ENCODE measurements at places on chromosomes 7 and 10.

GRCh38 chr10:58897236-58897635, 279.2 kb upstream of the PHYHIPL start:
- no peak for DNase-seq

- no peak for DNase-seq
These were observed 26.5 kb upstream of the TMEM248 start for GRCh38 chr7:66894463-66895080.

DNA sequence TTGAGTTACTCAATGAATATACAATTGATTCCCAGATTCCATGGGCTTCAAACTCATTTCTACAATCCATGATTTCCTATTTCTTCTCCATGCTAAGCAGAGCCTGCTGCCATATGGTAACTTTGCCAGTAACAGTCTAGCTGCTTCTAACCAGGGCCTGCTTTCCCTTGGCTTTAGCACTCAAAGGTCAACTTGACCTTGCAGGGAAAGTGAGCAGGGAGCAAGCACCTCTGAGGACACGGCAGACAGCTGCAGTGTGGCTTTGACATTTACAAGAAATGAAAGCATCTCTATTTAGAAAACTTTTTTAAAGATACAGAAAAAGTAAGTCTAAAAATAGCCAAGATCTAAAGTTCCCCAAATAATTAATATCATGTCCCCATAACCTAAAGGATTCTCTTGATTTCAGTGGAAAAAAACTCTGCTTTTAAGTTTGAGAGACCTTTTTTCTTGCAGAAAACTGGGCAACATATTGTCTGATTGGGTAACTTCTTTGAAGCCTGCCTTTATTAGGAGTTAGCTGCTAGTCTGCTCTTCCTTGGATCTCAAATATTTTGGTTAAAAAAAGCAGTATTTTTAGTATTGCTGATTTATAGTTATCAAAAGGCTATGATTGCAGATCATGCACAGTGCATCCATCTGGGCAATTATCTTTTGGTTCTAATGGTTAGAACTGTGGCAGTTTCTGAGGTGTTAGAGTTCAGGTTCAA, 257.9 kb downstream of the AHR start:
- DNase-seq: no peak

DNA sequence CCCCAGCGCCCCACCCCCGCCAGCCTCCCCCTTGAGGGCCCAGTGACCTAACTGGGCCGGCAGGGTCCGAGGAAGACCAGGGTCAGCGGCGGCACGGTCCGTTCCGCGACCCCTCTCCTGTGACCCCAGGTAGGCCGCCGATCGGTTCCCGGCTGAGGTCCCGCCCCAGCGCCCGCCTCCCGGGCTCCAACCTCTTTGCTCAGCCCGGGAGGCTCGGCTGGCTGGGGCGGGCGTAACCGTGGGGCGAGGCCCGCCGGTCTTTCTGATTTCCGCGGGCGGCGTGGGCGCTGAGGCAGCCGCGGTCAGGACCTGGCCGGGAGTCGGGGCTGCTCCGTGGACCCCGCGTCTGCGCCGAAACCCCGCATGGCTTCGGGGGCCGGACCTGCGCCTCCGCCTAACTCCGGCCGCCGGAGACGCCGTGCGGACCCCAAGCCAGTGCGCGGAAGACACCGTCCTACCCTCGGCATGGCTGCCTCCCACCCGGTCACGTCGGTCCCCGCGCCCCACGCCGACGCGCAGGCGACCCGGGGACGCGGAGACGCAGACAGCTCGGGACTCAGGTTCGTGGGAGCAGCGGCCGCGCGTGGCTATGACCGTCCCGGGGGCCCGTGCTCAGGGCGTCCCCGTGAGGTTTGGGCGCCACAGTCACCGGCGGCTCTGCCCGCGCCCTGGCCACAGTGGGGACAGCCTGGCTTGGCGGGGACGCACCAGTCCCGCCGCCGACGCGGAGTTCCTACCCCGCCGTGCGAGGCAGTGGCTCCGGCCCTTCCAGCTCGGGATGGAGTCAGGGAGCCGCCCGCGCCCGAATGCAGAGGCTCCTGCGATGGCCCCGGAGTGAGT, 1.0 kb upstream of the VENTX start:
- no peak for DNase-seq

- DNase-seq: no peak
These were observed 32.9 kb downstream of the TLX1 start for GRCh38 chr10:101164020-101164419.

GRCh38 chr10:109587366-109587765, 335.9 kb downstream of the XPNPEP1 start:
- no peak for DNase-seq

- no peak for DNase-seq
These were observed 8.9 kb downstream of the AGFG2 start for GRCh38 chr7:100547872-100548271.

DNA sequence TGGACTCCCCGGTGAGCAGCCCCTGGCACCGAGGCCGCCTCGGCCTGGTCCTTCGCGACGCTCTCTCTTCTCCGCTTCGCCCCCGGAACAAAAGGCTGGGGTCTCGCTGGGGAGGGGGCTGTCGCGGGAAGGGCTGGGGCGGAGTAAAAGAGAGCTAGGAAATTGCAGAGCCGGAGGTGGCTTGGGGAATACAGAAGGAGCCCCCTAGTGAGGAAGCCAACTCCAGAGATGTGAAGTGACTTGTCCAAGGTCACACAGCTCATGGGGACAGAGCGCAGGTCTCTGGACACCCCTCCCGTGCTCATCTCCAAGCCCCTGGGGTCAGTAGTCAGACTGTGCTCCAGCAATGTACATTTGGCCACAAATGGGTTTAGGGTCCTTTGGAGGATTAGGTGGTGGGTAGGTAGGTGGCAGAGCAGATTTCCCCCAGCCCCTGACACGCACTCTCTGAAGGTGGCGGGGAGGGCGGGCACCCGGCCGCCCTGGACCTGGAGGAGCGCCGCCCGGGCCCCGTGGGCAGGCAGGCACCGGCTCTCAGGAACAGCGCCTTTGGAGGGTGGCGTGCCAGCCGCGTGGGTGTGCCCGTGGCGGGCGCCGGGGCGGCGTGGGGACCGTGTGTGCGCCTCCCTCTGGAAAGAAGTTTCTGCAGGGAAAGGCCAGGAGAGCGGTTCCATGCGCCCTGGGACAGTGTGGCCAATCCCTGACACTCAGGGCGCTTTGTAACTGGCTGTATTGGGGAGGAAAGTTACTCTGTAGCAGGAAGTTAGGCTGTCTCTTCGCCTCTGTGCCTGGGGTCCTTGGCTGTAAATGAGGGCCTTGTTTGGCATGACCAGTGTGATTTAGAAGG, 910 bp downstream of the WIPF3 start:
- DNase-seq: no peak

DNA sequence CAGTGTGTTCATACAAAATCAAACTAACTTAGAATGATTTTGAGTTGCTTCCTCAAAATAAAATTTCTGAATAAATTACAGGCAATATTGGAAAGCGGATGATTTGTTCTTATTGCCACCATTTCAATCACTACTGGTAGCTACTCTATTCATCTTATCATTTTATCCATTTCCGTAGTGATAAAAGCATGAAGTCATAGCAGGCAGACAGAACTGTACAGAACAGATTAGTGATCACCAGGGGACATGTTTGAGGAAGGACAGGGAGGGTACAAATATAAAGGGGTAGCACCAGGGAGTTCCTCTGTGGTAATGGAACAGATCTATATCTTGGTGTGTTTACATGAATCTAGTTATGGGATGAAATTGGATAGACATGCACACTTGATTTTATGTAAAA, 138.5 kb downstream of the WNT2 start:
- no peak for DNase-seq

GRCh38 chr10:59016043-59016442, 160.4 kb upstream of the PHYHIPL start:
- no peak for DNase-seq

GRCh38 chr7:134632937-134633540, 13.6 kb upstream of the BPGM start:
- DNase-seq: no peak

- no peak for DNase-seq
These were observed 99.3 kb upstream of the FAM20C start for GRCh38 chr7:92888-93672.

- DNase-seq: no peak
These were observed 101.7 kb downstream of the NEBL start for GRCh38 chr10:20795391-20795790.

- DNase-seq: no peak
These were observed 10.2 kb upstream of the BAG3 start for GRCh38 chr10:119640875-119641526.

All from activated CD4-positive, alpha-beta T cell treated with anti-CD3 and anti-CD28 coated beads for 1 hour (primary cell).